Midbrain (tissue), 1 donor: ENCODE measurements at places on chromosomes 12 and 14.

DNA sequence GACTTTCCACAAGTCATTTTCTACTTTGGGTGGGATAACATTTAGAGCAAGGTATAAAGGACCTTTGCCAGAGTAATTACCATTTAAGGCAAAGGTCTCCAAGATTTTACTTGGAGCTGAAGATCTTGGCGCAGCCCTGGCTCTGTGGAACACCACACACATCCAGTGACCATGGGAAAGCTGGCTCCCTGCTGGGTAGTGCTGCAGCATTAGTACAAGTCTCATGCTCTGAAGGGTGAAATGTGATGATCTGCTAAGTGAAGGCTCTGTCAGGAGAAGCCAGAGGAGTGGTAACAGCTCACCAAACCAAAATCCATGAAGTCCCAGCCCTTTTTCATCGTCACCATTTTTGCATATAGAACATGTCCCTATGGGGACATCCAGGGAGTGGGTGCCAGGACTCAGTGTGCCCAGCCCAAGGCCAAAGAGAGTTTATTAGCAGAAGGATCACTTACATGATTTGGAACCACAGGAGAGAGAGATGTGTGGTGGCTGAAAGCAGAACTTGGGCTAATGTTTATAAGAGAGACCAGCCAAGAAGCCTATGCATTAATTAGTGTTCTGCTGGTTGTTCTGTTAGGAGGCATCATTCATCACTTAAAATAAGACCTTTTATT is 110.7 kb downstream of the SLC38A6 start:
- DNase-seq = no peak

- DNase-seq = no peak
Measured at GRCh38 chr12:40063414-40063813, 42.5 kb downstream of the SLC2A13 start.

DNA sequence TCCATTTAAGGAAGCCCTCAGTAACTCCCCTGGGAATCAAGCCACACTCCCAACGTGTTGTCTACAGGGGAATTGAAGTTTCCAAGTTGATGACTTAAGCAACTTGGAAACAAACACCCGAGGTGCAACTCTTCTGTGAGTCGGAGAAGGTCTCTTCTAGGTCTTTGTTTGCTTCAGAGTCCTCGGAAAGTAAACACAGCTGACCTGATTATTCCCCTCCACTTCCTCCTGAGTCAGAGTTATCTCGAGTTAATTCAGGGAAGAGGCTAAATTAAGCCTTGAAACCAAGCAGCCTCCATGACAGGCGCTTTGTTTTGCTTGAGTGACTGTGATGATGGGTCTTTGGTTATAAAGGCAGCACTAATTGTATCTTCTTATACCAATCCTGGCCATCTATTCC is 41.8 kb downstream of the TUNAR start:
- DNase-seq = no peak

DNA sequence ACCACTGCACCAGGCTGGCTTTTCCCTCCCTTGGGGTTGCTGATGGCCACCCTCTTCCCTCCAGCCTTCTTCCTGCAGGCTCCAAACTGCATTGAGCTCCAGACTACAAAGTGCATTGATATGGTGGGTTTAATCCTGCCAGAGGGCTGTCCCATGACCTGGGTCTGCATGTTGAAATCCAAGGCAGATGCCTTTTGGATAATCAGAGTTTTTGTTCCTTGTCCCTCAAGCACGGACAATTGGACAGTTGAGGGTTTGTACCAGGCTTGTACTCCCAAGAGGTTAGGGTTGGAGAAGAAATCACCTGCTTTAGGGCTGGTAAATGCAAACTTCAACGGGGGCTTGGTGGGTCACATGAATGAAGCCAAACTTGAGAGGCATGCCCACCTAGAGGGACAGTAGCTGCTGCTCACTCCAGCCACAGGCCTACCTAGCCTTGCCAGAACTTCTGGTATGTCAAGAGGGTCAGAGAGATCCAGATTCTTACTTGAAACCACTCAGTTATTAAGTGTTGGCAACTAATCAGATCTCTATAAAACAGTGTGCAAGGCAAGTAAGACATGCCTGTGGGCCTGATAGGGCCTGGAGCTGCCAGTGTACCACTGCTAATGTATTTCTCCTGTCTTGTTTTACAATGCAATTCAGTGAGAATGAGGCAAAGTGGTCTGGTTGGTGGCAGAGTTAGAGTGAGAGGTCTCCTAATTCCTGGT is 21.7 kb upstream of the KRT83 start:
- no peak for DNase-seq

DNA sequence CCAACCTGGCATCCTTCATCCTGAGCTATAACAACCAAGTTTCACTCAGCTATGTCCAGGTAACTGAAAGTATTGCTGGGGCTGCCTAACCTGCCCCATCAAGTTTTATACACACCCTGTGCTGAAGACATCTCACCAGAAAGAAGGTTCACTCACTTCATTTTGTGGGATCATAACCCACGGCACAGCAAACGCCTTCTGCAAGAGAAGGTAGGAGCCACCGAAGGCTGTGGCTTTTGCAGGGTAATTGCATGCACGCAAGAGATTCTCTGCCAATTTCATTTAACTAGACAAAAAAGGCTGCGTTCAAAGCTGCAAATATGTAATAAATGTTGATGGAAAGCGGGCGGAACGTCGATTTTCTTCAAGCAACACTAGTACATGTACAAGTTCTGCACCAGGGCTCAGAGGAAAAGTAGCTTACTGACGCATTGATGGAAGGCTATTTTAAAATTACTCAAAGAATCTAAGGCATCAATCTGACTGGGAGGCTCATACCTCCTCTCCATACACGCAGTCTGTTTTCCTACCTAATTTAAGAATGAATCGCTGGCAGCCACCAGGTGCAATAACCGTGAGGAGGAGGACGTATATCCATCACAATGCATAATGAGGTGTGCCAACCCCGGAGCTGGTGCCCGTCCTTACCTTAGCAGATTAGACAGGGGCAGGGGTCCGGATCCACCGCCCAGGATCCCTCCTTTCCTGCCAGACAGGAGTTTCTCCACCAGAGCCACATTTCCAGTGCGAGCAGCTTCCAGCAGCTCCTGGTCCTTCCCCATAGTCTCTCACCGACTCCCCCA is 1.1 kb downstream of the ANKS1B start:
- DNase-seq = no peak

GRCh38 chr14:104971447-104972240 is 6.5 kb downstream of the AHNAK2 start:
- no peak for DNase-seq

- DNase-seq = no peak
Measured at GRCh38 chr12:128394137-128394536, 127.2 kb downstream of the TMEM132C start.

GRCh38 chr14:104280085-104280901 is 141.9 kb downstream of the KIF26A start:
- no peak for DNase-seq

DNA sequence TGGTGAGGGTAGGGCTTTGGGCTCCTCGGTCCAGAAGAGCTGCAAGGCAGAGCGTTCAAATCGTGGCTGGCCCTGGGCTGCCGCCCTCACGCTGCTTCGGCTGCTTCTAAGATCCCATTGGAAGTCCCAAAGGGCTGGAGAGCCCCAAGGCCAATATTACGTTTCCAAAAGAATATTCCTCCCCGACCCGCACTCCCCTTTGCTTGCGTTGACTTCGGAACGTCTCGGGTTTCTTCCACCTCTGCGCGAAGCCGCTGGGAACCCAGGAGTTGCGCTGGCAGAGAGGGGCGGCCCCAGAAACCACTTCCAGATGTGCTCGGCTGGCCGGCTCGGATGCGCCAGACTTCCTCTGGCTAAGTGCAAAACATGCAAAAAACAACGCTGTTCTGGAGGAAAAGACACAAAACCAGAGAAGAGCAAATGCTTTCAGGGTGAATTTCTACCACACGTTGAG is at the start of gene GLT8D2:
TSS of gene GLT8D2 (minus strand) at position 285 of the 454 bp plus-strand sequence. CDS start 30,539 bp downstream, outside the sequence.
- DNase-seq = no peak

- no peak for DNase-seq
Measured at GRCh38 chr12:46024099-46024498, 33.7 kb upstream of the SCAF11 start.

DNA sequence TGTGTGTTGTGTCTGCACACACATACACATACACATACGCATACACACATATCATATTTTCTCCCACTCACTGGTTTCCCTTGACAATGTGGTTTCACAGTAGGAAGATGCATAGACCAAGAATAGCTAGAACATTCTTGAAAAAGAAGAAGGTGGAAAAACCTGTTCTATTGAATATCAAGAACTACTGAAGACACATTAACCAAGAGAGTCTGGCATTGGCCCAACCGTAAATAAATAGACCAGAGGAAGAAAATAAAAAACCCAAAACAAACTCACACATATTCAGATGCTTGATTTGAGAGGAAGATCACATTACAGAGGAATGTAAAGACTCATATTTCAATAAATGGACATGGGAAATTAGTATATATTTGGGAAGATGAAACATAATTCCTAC is 311.3 kb downstream of the FOXG1 start:
- DNase-seq = no peak

DNA sequence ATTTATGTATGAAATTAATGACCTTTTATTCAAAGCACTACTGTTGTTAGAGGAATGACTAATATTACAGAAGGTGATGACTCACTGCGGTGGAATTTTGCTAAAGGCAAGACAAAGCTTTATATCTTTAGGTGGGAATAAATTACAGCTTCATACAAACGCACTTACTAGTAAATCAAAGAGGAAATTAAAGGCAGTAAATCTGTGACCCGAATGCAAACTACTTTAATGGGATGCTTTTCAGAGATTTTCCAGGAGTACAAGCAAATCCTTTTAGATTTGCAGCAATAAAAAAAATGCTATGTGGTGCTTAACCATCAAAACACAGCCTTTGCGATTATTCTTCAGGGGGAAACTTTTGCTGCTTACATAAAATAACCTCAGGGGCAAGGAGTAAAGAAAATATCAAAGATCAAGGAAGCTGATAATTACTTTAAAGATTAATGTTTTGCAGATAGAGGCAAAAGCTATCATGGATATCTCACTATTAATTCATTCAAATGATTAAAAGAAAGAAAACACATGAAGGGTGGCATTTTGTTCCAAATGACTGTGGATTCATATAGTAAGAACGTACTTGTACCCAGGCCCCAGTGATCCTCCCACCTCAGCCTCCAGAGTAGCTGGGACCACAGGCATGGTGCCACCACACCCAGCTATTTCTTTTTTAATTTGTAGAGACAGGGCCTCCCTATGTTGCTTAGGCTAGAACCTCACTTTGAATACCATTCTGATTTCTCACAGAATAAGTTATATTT is 98.9 kb downstream of the DENND5B start:
- DNase-seq = no peak

GRCh38 chr12:9651265-9651729 is 18.2 kb upstream of the CLEC2D start:
- no peak for DNase-seq

- no peak for DNase-seq
Measured at GRCh38 chr12:74455429-74455828, 82.2 kb upstream of the ATXN7L3B start.

DNA sequence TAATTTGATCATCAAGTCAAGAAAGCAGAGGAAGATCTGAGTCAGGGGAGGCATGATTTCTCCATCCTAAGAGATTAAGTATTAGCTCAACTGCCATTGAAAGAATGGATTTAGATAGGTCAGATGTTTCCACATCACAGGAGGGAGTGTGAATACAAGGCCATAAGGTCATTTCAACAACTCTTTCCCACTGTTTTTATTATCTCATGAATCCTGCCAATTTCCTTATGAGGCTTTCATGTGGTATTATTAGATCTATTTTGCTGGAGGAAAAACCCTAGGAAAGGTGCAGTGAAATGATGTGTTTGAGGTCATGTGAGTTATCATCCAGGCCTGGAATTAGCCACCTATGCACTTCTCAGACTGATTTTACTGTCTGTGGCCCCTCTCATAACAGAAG is 269.0 kb downstream of the NOVA1 start:
- DNase-seq = no peak

GRCh38 chr12:125142601-125143000 is 77.4 kb downstream of the AACS start:
- no peak for DNase-seq

GRCh38 chr12:44015333-44015941 is 179.6 kb downstream of the TMEM117 start:
- DNase-seq = peak; percentile 69

GRCh38 chr14:71932229-71932981 is at the start of gene RGS6:
Gene RGS6, plus strand, starts transcription at chr14:71932429.
- peak; percentile 14 for DNase-seq

GRCh38 chr12:65825507-65826352 is 1.4 kb downstream of the HMGA2 start:
- DNase-seq = no peak

GRCh38 chr12:12806784-12807516 is 6.2 kb upstream of the DDX47 start:
- DNase-seq = no peak

GRCh38 chr14:99138999-99139865 is 132.8 kb downstream of the BCL11B start:
- no peak for DNase-seq

- no peak for DNase-seq
Measured at GRCh38 chr12:47391566-47391965, 311.8 kb upstream of the AMIGO2 start.

- DNase-seq = no peak
Measured at GRCh38 chr12:119069147-119069642, 87.9 kb downstream of the SRRM4 start.

DNA sequence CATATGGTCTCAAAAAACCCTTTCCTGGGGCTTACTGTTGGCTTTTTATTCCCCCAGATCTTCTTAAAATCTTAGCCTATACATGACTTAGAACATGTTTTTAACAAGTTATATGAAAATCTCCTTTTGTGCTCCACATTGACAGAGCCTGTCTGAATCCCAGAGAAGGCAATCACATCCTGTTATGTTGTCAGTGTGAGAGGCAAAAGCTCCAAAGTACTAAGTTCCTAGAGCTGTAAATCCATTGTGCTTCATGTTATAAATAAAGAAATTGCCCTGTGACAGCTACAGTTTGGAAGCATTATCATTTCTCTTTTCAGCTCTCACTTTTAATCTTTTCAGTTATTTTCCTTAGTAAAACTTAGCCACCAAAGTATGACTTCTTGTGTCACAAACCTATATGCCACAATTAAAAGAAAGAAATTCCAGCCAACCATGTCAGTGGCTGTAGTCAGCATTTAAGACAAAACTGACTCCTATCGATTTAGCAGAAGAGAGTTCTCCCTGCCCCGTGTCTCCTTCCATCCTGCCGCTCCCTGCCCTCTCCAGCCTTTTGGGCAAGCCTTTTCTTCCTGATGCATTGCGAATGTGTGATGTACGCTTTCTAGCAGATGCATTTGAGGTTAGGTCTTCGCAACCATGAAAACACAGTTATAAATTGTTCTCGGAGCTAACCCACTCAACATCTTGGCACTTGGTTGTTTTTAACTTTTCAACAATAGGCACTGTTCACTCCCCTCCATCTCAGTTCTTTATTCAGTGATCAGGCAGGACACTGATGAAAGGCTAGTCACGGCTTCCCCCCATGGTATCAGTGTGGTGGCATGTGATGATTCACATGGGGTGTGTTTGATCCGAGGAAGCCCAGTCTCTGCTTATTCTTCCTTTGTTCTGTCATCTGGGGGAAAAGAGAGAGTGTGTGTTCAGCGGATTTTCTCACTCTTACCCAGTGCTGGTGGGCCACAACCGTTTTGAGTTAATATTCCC is 143.5 kb downstream of the SSPN start:
- DNase-seq = peak; percentile 86
